ENCODE measurements at places on chromosomes 2 and 18.

DNA sequence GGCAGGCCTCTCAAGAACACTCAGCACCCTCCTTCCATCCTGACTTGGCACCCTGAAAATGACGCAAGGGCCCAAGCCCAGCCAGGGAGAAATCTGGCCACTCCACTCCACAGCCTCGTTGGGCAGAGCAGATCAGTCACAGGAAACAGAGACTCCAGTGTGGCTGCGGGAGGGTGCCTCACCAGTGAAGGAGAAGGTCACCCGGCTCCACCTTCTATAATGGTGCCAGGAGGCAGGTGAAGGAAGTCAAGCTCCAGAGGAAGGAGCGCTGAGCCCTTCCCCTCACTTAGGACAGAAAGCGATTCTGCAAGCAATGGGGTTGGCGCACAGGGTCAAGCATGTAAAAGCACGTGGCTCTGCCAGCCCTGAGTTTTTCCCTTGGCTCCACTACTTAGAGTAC is 35.3 kb downstream of the CRACDL start:
- DNase-seq: no peak

GRCh38 chr2:240990726-240991377 is 7.6 kb upstream of the SNED1 start:
- no peak for DNase-seq

- no peak for DNase-seq
Observed at GRCh38 chr2:223725494-223725893, 111.9 kb downstream of the AP1S3 start.

DNA sequence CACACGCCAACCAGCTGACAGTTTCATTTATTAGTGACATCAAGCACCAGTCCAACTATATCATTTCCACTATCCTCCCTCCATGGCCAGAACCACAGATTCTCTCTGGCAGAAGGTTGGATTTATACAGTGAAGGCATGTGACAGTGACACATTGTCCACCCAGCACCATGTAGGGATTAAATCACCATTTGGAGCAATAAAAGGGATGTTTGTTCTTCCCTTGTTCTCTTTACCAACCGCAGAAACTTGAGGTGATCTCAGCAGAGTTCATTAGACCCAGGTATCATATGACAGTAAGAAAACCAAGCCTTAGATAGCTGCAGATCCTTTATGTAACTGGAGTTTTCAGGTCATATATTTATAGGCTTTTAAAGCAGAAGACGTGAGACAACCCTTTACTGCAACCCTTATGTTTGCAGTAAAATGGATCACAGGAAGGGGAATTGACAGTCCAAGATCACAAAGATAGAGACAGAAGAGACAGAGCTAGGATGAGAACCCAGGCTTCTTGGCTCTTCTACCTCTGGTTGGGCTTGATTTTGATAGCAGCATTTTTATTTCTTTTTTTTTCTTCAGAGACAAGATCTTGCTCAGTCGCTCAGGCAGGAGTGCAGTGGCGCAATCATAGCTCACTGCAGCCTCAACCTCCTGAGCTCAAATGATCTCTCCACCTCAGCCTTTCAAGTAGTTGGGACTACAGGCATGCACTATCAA is 80.1 kb downstream of the XDH start:
- no peak for DNase-seq

- DNase-seq: no peak
Observed at GRCh38 chr18:3967359-3968180, 487.5 kb downstream of the DLGAP1 start.

DNA sequence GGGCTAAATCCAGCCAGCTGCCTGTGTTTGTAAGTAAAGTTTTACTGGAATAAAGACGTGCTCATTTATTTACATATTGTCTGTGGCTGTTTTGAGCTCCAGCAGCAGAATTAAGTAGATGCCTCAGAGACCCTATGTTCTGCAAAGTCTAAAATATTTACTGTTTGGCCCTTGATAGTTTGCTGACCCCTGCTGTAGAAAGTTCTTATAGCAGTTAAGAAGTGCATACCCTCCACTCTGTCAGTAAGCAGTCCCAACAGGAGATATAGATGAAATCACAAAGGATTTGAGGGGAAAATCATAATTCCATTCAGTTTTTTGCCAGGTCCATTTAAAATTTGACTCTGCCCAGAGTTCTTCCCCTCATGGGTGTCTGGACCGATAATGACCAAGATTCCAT is 50.1 kb upstream of the ITM2C start:
- DNase-seq: no peak

GRCh38 chr2:48399828-48400552 is 130.0 kb upstream of the STON1 start:
- no peak for DNase-seq

DNA sequence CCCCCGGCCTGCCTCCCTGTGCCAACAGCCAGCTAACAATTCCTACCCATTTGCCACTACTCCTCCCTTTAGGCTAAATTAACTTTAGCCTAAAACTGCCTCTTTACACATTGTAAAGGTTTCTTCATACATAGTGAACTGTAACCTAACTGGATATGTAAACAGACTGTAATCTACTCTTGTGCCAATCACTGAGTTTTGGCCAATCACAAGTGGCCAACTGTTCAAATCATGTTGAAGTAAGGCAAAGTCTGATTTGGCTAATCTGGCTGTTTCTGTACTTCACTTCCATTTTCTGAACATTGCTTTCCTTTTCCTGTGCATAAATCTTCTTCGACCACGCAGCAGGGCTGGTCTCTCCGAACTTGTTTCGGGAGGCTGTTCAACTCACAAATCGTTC is 103.6 kb upstream of the LYPD6 start:
- DNase-seq: no peak
